Colonic mucosa (tissue), 4 donors: ENCODE measurements at places on chromosomes 7 and 10. TPM values are rescaled to one million over a fixed set of nuclear protein-coding genes. Genes with fewer than 3 reads are reported as not detected.

SUN3 gene
- not detected for total RNA-seq

- DNase-seq = no peak
Observed at GRCh38 chr7:11613292-11613930, 218.6 kb downstream of the THSD7A start.

DNA sequence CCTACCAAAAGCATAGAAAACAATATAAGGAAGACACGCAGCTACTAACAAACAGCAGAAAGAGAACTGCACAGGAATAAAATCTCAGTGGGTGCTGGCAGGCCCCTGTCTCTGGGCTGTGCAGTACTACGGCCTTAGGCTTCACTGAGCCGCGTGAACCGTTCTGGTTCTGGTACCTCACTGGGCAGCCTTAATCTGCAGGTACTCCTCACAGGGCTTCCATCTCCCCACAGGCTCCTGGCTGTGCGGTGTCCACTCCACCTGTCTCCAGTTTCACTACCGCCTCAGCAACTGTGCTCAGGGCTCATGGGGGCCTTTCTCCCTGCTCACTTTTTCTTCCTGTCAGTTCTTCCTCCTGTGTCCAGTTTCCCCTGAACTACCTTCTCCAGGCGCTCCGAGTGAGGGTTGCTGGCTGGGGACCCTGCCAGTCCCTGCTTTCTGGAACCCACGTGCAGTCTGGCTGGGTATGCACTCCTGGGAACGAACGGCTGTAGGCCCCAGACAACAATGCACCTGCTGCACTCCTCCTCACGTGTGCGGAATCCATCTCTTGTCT, 75.7 kb downstream of the VIPR2 start:
- no peak for DNase-seq

DNA sequence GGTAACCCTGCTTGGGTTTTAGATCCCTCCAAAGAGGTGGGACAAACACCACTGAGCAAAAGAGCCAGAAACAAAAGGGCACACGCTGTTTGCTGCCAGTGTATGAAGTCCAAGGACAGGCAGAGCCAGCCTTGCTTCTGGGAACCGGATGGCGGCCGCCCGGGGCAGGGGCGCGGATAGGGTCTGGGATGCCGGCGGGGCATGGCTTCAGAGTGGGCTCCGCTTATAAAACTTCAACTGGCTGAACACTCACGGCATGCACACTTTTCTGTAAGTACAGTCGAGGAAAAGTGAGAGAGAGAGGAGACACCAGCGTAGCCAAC, 62.6 kb downstream of the ASB13 start:
- no peak for DNase-seq

- DNase-seq = no peak
Observed at GRCh38 chr7:80496586-80496985, 15.3 kb downstream of the GNAT3 start.

NANOS1 gene
- 0.74 TPM for total RNA-seq

BLNK gene
- 24.0 TPM for total RNA-seq

DNA sequence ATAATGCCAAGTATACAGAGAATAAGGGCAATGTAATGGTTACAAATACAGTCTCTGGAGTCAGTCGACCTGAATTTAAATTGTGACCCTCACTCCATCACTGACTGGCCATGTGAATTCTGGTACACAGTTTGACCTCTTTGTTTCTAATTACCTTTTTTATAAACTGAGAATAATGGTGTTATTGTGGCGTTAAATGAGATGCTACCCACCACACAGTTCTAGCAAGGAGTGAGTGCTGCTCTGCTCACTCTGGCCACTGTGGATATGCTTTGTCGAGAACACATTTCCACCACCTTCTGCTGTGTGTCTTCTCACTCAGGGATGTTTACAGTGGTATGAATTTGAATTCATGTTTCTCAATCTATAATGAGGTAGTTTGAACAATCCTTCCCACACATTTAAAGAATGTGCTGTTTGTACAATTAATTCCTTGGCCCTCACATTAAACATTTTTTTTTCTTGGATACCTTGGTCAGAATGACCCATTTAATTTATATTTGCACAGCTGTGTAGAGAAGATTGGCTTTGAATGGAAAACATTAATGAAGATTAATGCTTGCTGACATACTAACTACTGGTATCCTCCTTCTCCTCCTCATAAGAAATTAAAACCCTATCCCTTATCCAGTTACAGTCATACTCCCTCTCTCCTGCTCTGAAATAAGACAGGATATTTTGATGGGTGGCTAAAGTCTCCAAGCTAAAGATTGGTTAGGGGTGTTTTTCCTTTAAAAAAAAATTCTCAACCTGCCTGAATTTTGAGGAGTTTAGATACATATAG, 42.4 kb downstream of the PLCE1 start:
- DNase-seq = no peak

- DNase-seq = no peak
Observed at GRCh38 chr10:110370006-110370405, 65.3 kb upstream of the SMNDC1 start.

DNA sequence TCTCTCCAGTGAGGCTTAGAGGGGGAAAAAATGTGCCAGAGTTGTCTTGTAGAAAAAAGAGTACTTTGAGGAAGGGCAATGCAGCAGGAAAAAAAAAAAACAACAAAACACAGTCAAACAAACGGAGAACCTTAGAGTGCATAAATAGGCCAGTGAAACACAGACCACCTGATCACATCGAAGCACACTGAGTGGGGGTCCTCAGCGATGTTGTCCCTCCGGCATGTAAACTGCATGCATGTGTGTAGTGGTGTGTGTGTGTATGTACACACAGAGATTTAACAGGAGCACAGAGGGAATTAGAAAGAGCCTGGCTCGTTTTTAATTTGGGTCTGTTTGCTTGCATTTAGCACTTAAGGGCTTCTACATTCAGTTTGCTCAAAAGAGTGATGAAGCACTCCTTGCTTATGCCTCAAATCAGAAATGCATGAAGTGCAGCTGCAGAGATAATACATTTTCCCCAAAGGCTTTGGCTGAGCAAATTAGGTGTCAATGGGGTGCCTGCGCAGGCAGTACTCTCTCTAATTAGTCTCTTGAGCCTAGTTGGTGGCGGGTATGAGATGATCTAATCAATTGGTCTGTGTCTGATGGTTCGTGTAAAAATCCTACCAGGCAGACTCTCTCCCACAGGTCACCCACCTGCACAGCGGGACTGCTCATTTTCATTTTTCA, 62.7 kb upstream of the FZD1 start:
- DNase-seq = no peak

OR13A1 gene
- not detected for total RNA-seq

DNA sequence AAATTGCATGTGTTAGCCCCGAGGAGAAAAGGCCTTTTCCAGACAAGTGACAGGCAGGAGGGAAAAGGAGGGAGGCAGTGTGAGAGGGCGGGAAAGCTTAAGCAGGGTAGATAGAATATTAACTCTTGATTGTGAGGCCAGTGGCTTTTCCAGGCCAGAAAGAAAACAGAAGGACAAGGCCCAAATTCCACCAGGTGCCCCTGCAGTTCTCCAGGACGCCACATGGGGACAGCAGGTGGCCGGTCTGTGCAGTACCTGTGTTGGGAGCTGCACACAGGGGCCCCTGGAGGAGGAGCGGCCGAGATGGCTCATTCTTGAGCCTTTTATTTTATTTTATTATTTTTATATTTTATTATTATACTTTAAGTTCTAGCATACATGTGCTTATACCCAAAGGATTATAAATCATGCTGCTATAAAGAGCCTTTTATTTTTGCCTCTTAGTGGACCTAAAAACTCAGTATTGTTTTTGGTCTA, 141.3 kb upstream of the KLF14 start:
- peak; percentile 70 for DNase-seq

SPDYE2 gene
- total RNA-seq = not detected

- DNase-seq = no peak
Observed at GRCh38 chr7:101699399-101699798, 70.3 kb upstream of the MYL10 start.

GSAP gene
- 3.7 TPM for total RNA-seq

DNA sequence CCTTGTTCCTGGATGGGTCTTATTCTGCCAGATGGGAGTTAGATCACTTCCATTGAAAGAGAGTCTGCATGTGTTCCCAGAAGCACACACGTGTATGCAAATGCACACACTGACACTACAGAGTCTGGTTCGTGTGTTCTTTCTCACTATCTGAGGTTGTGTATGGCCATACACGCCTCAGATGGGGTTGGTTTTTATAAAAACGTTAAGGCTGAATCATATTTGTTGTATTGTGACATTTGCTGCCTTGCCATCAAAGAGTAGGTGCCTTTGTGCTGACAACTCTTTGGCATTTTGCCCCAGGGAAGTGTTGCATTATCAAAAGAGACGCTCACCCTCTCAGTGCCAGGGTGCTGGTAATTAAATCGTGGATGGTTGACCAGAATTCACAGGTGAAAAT, 37.7 kb upstream of the HDAC9 start:
- no peak for DNase-seq

DNA sequence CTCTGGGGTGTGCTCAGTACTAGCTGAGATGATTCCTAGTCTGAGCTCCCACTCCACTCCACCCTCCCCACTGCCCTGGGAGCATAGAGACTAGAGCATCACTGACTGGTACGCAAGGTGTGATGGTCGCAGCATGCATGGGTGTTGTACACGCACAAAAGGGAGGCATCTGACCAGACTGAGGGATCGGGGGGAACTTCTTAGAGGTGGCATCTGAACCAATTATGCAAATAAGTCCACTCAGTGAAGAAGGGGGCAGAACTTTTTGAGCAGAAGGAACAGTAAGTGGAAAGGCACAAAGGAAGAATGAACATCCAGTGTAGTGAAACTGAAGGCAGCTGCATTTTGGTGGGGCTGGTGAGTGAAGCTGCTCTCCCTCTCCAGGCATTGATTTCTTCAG, 25.5 kb downstream of the PDSS1 start:
- no peak for DNase-seq

GRCh38 chr10:33229252-33229948, 105.1 kb downstream of the NRP1 start:
- no peak for DNase-seq

DNA sequence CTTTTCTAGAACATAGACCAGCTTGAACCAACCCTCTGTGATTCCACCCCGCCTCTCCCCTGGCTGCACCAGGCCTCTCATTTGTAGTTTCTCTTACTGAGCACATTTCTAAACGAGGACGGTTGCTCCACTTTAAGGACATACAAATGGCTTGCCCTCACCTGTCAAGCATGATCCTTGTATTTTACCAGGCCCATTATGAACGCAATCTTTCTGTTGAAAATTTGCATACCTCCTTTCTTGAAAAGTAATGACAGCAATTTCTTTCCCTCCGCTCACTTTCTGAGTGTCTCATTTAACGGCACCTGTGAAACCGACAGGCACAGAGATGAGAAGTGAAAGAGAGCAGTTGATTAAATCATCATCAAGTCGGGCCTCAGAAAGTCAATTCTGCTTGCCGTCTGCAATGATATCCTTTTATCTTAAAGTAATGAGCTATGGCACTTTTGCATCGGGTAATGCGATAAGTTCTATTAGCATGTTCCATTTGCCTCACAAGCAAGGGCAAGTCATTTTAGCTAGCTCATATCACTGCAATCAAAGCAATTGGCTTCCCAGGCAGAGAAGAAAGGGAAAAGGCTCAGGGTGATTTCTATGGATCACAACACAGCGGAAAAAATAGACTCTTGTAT, 705.6 kb upstream of the GALNT17 start:
- DNase-seq = no peak

CCL24 gene
- 18.4 TPM for total RNA-seq

DNA sequence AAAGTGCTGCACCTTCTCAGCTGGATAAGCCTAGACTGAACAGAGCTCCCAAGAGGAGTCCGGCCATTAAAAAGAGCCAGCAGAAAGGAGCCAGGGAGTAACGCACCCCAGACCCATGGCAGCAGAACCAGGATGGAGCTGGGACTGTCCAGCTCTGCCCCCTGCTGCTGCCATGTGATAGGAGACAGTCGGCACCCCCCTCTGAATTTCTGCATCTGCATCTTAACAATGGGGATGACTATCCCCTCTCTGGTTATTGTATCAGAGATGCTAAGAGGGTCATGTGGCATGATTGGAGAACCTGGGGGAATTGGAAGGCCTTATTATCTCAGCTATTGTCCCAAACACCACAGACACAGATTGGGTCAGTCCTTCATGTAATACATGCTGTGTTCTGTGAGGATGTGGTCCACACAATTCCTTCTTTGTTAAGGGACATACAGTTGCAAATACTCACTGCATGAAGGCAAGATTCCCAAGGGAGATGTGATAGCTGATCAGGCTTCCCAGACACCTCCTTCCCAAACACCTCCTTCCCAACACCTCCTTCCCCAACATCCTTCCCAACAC, 29.3 kb downstream of the PLEKHS1 start:
- DNase-seq = no peak

DNA sequence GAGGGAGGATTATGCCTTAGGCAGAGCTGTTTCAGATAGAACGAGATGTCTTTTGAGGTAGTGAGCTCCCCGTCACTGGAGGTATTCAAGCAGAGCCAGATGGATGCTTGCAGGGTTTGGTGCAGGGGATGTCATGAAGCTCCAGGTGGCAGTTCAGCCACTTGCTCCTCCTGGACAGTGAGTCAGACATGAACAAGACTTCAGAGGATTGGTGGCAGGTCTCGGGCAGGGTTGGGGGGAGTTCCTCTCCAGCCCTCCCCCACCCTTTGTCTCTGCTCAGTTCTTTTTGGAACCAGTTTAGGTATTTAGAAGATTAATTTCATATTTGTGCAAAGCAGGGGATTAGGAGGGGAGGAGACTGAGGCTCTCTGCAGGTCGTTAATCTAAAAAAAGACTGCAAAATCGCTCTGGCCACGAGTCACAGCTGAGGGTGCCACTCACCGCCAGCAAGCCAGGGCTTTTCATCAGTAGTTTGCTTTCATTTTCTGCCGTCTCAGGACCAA, 21.5 kb upstream of the MYL10 start:
- DNase-seq = no peak

ADCY1 gene
- total RNA-seq = 1.1 TPM

GRID1 gene
- total RNA-seq = 0.37 TPM

DNA sequence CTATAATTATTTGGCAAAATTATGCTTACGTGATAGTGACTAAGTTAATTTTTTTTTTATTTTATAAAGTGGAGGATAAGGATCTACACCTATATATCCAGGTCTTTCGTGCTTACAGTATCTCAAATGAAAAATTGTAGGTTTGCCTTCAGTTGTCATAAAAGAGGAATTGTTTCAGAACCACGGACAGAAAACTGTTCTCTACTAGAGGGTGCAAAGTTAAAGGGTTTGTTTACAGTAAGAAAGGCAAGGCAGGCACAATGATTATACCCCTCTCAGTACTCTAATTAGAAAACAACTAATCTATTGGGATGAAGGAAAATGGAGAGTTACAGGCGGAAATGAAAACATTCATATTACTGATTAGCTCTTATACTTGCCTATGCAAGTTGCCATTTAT, 1.5 kb downstream of the PCLO start:
- no peak for DNase-seq
